ENCODE measurements at places on chromosomes 3 and 15. TPM values are rescaled to one million over a fixed set of nuclear protein-coding genes. Genes with fewer than 3 reads are reported as not detected.

Gene WDR73
- total RNA-seq = 9.5 TPM

Gene DGKG
- 0.25 TPM for total RNA-seq

Gene UACA
- 3.9 TPM for total RNA-seq

- no peak for DNase-seq
- H3K27ac ChIP-seq = no peak overlapping the region
- H3K4me1 ChIP-seq = no peaks in the 10 kb centered on the region
- H3K36me3 ChIP-seq = no peaks in the 10 kb centered on the region
- H3K27me3 ChIP-seq = no peaks in the 10 kb centered on the region
These were observed 160.2 kb downstream of the PLD1 start for GRCh38 chr3:171649911-171650592.

GRCh38 chr3:156359368-156359767 lies 195.5 kb downstream of the SSR3 start:
- H3K27ac ChIP-seq = no peak overlapping the region
- no peak for DNase-seq
- H3K27me3 ChIP-seq = no peaks in the 10 kb centered on the region
- H3K36me3 ChIP-seq = no peaks in the 10 kb centered on the region
- no peak overlapping the region for H3K4me3 ChIP-seq
- no peaks in the 10 kb centered on the region for H3K4me1 ChIP-seq
